ENCODE measurements at places on chromosomes 1 and 21.
A peak's percentile ranks its signal among the peaks of the same experiment; 100 is the strongest.

DNA sequence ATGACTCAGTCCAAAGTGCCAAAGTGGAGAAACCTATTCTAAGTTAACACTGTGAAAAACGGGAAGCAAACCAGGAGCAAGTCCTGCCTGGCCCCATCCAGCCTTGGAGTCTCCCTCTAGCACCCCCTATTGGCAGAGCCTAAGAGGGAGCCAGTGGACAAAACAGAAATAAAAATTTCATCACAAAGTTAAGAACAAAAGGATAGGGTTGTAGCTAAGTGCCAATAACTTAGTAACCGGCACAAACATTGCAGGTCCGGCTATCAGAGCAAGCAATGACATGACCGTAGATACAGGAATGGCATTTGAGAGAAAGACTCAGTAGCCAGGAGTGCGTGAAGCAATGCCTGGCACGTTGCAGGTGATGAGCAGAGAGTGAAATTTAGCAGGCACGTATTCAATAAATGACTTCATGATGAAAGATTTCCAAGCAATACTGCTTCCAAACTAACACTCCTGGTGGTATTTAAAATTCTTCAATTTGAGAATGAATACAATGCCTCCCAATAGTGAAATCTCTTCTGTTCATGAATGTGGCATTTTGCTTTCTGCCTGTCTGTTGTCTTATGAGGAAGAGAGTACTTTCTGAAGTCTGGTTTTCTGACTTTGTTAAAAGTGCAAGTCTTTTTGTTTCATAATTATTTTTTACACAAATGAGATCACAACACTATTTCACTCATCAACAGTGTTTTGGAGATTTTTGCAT is 391.0 kb downstream of the OMA1 start:
- DNase-seq, result no peak

DNA sequence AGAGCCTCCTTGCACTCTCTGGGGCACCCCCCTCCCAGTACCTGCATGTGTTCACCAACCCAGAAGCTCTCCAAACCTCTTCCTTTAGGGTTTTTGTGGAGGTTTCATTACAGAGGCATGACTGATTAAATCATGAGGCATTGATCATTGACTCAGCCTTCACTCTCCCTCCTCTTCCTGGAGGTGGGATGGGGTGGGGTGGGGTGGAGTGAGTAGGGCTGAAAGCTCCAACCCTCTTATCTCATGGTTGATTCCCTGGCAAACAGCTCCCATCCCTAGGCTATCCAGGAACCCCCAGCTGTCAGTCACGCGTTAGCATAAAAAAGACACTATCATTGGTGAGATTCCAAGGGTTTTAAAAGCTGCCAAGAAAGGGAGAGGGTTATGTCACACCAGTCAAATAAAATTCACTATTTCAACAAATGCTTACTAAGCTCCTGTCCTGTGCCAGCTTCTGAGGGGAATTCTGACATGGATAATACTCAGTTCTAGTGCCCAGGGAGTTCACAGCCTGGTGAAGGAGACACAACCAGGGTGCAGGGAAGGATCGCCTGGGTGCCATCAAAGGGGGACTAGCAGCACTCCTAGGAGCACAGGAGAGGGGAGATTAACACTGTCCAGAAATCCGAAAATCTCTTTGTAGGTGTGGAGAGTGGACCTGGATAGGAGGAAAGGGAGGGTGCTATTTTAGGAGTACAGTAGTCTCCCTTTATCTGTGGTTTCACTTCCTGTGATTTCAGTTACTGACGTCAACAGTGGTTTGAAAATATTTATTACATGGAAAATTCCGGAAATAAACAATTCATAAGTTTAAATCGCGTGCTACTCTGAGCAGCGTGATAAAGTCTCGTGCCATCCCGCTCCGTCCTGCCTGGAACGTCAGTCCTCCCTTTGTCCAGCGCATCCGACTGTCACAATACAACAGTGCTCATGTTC is 6.8 kb upstream of the IL24 start:
- DNase-seq, result no peak

- no peak for DNase-seq
Measured at GRCh38 chr1:234628089-234628488, 18.1 kb upstream of the IRF2BP2 start.

- DNase-seq, result no peak
Measured at GRCh38 chr1:31414980-31415370, 2.0 kb downstream of the SERINC2 start.

- peak; percentile 64 for DNase-seq
Measured at GRCh38 chr21:34630536-34631143, 15.7 kb upstream of the RCAN1 start.

GRCh38 chr1:71422221-71422620 is 341.4 kb upstream of the ZRANB2 start:
- no peak for DNase-seq
